ENCODE measurements at places on chromosomes 5 and 9.

DNA sequence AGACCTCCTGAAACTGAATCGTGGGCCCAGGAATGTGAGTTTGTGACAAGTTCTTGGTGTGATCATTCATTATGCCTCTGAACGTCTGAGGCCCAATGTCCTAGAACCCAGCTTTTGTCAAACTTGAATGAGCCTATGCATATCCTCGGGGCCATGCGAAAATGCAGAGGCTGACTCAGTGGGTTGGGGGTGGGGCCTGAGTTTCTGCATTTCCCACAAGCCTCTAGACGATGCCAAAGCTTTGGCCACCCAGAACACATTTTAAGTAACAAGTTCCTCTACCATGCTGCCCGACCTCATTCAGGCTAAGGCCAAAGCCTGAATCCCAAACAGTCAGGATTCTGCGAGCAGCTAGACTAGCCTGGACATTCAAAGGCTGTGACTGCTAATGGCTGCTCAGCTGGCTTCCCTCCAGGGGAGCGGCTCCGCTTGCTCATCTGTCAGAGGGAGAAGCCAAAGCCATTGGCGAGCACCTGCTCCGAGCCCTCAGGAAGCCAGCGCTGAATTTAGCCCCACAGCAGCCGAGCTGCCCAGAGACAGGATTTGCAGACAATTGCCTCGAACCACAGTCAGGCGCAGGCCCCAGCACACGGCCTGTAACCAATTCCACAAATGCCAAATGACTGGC, 177.5 kb downstream of the ZDHHC21 start:
- DNase-seq = no peak

- DNase-seq = no peak
Measured at GRCh38 chr9:115261656-115262081, 143.7 kb upstream of the TNC start.

- no peak for DNase-seq
Measured at GRCh38 chr5:94707359-94707758, 88.9 kb downstream of the SLF1 start.

DNA sequence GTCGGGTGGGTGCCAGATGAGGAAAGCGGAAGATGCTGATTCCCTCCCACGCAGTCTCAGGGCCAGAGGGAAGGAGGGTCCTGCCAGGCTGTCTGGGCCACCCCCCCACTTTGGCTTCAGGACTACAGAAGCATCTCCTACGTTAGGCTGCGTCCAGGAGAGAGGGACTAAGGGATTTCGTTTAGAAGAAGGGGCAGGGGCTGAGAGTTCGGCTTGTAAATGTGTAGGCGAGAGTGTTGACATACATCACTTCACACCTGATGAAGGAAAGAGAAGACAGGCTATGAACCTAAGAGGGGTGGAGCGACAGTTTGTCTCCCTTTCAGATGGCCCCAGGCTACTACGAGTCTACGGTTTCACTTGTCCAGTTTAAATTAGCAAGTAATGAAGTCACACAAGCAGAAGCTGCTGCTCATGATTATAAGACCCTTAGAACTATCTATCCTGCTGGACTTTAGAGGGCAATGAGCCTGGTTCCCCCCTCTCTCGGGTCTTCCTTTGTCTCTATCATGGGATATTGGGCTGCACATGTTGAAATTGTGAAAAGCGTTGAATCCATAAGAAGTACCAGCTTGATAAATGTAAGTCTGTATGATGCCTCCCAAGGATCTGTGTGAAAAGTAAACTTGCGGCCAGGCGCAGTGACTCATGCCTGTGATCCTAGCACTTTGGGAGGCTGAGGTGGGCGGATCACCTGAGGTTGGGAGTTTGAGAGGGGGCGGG, 193.0 kb downstream of the AOPEP start:
- DNase-seq = no peak

DNA sequence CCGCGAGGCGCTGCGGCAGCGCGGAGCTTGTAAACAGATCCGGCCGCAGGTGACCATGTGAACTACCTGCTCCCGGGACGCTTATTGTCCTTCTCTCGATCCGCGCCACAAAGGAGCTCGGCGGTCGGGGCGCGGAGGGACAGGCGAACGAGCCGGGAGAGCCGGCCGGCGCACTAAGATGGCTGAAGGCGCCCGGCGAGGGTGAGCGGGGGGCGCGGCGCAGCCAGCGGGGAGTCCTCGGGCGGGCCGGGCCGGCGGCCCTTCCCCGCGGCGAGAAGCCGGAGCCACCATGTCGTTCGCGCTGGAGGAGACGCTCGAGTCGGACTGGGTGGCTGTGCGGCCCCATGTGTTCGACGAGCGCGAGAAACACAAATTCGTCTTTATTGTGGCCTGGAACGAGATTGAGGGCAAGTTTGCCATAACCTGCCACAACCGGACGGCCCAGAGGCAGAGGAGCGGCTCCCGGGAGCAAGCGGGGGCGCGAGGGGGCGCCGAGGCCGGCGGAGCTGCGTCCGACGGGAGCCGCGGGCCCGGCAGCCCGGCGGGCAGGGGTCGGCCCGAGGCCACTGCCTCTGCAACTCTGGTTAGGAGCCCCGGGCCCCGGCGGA, 535 bp downstream of the JMY start:
- no peak for DNase-seq

- DNase-seq = no peak
Measured at GRCh38 chr5:125595845-125596244, 827.4 kb upstream of the GRAMD2B start.

DNA sequence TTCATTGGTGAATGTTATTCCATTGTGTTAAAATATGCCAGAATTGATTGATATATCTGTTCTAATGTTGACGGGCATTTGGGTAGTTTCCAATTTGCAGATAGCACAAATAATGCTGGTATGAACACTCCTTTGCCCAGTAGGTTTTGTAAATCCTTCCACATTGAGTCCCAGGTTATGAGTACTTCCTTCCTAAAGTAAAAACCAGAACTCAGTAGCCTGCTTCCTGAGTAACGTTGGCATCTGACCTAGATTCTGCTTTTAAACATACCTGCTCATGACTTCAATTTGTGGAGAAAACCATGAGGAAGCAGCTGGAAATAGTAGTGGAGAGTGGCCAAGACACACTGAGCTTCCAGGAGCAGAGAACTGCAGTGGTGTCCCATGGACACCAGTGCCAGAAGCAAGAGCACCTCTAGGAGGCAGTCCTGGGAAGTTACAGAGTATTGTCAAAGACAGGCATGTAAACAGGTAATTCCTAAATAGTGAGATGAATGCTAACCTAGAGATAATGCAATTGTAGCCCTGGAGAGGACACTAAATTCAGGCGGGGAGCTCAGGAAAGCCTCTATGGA, 24.3 kb upstream of the RASGRF2 start:
- DNase-seq = no peak

- no peak for DNase-seq
Measured at GRCh38 chr5:132463811-132464155, 26.8 kb downstream of the IRF1 start.

DNA sequence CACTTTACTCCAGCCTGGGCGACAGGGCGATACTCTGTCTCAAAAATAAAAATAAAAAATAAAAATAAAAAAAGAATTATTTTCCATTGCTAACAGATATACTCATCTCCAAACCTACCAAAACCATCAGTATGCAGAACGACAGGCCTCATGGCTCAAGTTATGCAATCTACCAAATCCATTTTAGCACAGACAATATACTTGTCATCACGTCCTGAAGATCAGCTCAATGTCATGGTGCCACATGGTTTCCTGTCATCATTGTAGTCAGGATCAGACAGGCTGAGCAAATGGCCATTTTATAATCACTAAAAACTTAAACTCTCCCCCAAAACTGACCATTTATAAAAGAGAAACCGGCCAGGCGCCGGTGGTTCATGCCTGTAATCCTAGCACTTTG, 69.1 kb downstream of the HABP4 start:
- no peak for DNase-seq

DNA sequence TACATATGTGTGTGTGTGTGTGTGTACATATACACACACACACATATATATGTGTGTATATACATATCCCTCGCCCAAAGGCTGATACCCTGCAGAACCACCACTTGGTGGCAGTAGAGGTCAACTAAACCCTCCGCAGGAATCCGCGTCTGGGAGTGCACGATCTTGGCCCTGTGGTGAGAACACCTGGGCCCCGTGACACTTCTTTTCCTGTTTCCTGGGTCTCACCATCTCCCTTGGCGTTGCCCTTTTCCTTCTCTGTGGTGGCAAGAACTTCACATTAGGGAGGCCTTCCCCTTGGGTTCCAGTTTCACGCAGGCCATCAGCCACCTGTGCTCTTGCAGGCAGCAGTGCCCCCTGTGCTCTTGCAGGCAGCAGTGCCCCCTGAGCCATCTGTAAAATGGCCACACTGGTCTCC, 8.2 kb downstream of the IL9 start:
- peak; percentile 43 for DNase-seq

- no peak for DNase-seq
Measured at GRCh38 chr9:16690205-16690604, 180.3 kb downstream of the BNC2 start.

DNA sequence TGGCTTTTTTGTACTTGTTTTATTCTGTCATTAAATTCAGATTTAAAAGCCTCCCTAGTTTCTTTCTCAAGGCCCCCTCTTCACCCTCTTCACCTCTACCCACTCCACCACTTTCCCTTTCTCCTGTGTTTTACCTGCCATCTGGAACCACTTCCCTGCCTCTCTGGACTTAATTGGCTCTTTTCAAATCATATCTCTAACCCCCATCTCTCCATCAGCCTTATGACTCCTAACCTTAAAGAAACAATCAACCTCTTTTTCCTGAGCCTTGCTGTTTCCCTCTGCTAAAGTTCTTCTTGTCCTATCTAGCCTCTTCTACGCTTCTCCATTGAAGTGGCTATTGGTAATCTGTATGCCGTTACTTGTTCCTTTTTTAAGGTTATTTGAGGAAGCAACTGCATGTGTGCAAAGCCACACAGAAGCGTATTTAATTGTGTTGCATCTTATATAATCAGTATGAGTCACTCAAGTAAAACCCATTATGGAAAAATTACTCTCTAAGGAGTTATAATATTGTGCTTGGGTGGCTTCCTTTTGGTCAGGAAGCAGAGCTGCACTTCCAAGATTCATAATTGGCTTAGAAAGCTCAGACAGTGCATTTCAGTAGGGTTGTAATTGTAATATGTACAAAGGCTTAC, 653.6 kb upstream of the ITGA1 start:
- DNase-seq = no peak

DNA sequence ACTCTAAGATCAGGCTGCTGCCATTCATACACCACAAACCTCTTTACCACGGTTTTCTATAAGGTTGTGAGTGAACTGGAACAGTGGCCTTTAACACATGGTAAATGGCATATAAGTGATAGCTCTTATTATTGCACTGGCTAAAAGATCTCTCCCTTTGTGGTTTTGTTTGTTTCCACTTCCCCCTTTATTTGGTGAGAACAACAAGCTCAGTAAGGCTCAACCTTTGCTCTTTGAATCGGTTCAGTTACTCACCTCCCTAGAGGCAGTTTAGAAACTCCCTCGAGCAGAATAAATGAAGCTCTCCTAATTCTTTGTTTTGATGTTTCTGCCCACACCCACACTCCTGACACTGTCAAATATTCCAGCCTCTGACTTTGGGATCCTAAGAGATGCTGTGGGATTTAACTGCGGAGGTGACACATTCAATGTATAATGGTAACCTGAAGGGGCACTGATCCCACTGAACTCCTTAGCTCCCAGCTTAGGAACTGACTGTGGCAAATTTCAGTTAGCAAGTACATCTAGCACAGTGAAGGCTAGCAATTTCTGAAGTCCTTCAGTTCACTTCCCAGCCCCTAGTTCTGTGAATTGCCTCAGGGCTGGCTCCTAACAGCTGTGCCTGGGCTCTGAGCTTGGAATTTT, 22.5 kb upstream of the RAD23B start:
- peak; percentile 3 for DNase-seq

DNA sequence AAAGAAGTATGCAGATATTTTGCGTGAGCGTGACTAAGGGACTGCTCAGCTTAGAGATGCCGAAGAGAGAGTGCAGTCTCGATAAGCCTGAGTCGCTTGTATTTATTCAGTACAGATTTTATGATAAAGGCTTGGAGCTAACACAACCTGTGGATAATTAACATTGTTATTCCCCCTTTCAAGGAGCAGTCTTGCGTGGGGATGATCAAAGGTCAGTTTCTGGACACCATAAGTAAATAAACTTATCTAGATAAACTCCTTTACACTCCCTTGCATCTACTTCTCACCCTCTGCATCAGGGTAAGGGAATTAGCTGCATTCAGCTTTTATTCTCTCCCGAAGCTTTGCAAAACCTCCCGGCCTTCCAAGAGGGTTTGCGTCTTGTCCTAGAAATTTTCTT, 357.8 kb upstream of the ST8SIA4 start:
- DNase-seq = no peak

DNA sequence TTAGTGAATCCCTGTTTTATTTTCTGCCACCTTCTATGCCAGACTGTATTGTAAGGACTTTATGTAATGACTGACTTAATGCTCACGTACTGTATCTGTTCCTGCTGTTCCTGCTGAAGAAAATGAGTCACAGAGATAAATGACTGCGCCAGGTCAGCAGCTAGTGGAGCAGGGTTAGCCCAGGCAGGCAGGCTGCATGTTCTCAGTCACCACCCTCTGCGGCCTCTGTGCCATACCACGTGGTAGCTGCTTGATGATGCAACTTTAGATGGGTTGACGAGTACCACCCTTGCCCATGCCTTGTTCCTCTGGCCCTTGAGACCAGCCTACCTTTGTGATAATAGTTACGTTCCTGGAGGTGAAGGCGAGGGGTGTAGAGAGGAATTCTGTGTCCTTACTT, 161.9 kb downstream of the TRIO start:
- DNase-seq = no peak

- DNase-seq = peak; percentile 17
Measured at GRCh38 chr9:92328225-92328624, 2.5 kb downstream of the CENPP start.

- DNase-seq = no peak
Measured at GRCh38 chr5:1640421-1640881, 116.7 kb upstream of the LPCAT1 start.

DNA sequence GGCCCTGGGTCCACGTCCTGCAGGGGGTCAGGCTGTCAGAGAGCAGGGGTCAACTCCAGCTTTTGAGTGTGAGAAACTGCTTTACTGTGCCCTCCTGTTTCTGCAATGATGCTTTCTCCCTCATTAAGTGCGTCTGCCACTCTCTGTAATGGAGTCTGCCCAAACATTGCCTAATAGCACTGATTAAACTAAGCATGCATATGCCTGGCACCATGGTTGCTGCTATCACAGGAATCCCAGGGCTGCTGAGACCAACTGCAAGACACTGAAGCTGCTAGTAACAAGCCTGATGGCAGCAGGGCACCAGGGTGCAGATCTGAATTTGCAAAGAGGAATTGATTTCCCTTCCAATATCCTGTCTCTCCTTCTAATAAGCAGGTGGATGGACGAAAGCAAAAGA, 125.3 kb downstream of the SLC24A2 start:
- no peak for DNase-seq

- DNase-seq = no peak
Measured at GRCh38 chr9:130633336-130634190, 30.8 kb upstream of the PRDM12 start.

DNA sequence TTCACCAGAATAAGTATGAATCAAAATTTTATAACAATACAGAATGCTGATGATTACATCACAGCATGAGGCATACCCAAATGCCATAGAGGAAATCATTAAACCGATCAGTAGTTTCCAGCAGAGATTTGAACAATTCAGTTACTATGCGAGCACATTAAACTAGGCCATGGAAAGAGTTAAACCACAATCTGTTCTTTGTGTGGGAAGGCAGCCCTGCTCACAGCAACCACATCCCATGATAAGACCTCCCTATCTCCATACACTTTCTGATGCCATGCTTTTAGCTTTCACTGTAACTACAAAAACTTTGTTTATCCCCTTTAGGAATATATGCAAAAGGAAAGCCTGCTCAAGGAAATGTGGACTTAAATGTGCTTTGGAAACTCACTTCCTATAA, 4.5 kb downstream of the NFIB start:
- DNase-seq = no peak

GRCh38 chr5:67197536-67197935, 937 bp upstream of the CD180 start:
- no peak for DNase-seq

Measured in NCI-H2171 (cell line).